ENCODE measurements at places on chromosomes 7 and 10.

GRCh38 chr7:157473051-157473569, 136.3 kb downstream of the DNAJB6 start:
- DNase-seq = no peak

DNA sequence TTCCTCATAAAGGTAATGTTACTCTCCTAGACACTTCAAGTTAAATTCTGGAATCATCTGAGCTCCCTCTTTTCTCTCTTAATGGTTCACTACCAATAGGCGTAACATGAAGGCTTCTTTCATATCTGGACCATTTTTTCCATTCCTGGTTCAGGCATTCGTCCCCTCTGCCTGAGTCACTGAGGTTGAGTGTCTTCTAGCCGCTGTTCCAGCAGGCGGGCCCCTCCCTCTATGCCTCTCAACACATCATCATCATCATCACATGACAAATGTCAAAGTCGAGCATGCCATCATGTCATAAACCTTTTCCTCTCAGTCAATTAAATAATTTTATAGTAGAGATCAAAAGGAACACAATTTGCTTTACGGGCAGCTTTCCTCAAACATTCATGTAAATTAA, 168.9 kb upstream of the ASAH2 start:
- no peak for DNase-seq

DNA sequence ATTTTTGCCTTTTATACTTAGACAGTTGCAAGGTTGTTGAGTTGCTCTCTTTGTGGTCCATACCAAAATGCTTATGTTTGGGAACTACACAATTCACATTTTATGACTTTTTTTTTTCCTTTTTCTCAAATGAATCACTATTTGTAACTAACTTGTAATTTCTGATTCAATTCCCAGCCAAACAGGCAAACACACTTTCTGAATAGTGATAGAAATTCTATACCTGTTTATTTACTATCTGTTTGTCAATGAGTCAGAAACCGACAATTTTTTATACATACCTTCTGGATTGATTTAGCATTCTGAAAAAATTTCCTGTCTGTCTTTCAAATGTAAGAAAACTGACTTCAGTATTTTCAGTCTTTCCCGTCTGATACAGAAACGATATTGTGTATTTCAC, 69.1 kb downstream of the MBL2 start:
- no peak for DNase-seq

DNA sequence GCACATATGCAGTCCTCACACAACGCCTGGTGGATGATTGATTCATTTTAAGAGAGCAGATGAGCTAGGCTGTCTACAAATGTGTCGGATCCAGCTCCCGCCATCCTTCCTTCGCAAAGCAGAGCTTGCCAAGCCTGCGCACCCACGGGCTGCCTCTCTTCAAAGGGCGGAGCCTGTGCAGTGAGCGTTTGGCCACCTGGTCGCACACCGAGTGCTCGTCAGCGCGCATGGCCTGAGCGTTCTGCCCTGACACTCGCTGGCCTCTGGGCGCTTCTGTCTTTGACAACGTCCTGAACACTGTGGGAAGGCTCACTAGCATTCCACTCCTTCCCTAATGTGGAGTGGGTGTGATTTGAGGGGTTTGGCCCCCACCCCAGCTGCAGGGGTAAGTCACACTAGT, 47.1 kb upstream of the TMEM72 start:
- DNase-seq = no peak

- no peak for DNase-seq
Measured at GRCh38 chr10:120105001-120105400, 212.5 kb downstream of the SEC23IP start.

GRCh38 chr10:29083096-29083495, 205.8 kb upstream of the LYZL1 start:
- DNase-seq = no peak

DNA sequence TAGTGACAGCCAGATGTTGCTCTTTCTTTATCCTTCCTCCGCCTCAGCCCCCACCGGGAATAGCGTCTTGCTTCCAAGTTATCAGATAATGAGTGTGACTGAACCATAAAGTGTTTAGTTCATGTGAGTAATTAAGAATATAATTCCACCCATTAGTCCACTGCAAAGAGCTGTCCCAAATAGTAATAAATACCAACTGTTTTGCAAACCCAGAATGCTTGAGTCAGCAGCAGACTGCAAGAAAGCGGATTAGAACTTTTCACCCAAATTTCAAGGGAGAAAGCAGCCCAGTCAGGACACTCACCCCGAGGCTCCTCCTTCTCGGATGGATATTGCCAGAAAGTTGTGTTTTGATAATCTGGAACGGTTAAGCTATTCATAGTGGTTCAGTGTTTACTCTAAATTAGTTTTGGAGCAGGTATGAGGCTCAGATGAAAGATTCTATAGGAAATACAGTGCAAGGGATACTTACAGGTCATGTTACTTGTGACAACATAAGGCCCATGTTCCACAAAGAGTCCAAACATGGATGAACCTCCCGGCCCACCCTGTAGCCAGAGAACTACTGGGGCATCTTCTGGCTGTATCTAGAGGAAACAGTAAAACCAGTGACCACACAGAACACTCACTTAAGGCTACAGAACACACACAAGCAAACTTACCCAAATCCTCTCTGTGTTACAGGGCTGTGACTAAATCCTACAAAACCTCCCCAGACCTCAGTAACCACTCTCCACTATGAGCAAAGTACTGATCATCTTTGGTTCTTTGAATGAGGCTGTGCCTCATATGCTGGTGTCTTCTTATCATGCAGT, 50.5 kb downstream of the CPVL start:
- no peak for DNase-seq

- DNase-seq = no peak
Measured at GRCh38 chr7:537911-538634, 18.4 kb upstream of the PDGFA start.

- no peak for DNase-seq
Measured at GRCh38 chr10:11949152-11949551, 93.5 kb downstream of the UPF2 start.

GRCh38 chr7:25495342-25496250, 267.3 kb upstream of the NPVF start:
- DNase-seq = no peak

DNA sequence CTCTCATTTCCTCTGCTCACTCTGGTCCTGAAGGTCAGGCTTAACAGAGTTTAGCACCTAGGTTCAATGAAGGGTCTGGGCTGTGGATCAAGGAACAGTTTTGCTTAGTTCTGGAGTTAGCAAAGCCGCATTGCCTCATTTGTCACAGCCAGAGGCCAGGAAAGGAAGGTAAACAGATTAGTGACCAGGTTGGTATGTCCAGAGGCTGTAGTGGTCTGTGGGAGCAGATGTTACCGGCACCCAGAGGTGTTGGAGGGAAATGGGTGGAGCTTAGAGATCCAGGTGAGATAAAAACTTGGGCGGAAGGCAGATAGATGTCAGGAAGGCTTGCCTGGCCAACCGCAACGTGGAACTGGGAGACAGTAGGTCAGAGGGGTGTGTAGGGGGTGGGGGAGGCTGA, 36.6 kb upstream of the ZMIZ2 start:
- no peak for DNase-seq

DNA sequence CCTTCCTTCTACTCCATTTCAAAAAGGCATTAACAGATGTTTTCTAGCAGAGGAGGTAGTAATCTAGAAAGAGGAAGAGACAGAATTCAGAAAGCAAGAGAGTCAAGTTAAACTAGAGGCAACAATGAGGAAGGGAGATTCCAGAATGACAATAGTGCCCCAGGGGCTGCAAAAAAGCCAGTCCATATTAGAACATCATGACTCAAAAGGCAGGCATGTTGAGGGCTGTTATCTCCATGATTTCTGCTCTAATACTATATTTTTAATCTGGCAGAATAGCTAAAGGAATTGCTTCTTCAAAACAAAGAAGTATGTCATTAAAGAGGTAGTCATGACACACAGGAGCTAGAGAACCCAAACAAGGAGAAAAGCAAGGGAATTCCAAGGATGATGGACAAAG, 599.6 kb downstream of the INHBA start:
- no peak for DNase-seq

GRCh38 chr10:123496996-123497660, 169.0 kb upstream of the GPR26 start:
- no peak for DNase-seq

- no peak for DNase-seq
Measured at GRCh38 chr7:83455612-83456011, 193.3 kb downstream of the SEMA3E start.

DNA sequence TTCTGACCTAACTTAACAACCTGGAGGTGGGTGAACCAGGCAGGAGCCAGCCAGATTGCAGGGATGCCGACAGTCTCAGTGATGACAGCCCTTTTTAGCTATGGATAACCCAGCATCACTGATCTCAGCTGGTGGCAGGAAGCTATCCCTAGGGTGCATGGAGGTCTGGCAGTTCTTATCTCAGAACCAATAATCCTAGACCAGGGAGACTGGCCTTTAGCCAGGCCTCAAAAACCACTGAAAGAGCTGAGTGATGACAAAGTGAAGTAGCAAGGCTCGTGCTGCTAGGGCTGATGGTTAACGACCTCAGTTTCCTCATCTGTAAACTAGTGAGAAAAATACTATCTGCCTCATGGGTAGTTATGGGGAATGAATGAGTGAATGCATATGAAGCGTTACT, 112.5 kb downstream of the RALA start:
- DNase-seq = no peak

- no peak for DNase-seq
Measured at GRCh38 chr7:136685501-136686173, 182.8 kb upstream of the CHRM2 start.

DNA sequence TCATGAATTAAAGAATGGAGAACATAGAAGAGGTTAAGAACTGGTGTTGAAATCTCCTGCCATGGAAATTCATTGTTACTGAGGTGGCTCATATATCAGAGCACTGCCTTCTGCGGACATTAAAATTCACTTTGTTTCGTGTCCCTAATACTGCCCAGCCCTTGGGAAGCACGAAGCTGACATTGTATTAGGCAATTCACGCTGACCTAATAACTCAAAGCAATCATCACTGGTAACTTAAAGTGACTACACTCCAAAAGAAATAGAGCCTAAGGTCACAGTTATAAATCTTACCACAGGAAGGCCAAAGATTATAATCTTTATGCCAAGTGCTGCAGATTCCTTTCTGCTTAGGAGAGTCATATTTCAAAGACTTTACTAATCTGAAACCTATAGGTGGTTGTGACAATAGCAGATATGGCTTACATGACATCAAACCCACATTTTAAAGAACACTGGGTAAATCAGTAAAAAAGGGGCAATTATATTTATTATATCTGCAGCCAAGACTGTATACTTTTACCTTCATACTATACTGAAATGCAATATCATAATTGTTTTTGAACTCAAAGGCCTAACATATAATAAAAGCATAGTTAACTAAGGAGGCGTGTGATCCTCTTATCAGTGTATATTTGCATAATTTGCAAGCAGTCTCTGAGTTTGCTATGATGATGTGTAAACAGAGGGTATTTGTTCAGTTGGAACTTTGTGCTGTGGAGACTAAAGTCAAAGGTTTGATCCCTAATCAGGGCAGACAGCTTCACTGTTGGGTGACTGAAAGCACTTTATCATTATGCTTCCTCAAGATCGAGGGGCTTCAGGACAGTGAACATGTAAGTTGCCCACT, 51.9 kb upstream of the CAPZA2 start:
- DNase-seq = no peak

- DNase-seq = no peak
Measured at GRCh38 chr7:157630301-157630853, 293.6 kb downstream of the DNAJB6 start.

GRCh38 chr7:151727579-151728285, 149.2 kb downstream of the PRKAG2 start:
- DNase-seq = peak; percentile 41

DNA sequence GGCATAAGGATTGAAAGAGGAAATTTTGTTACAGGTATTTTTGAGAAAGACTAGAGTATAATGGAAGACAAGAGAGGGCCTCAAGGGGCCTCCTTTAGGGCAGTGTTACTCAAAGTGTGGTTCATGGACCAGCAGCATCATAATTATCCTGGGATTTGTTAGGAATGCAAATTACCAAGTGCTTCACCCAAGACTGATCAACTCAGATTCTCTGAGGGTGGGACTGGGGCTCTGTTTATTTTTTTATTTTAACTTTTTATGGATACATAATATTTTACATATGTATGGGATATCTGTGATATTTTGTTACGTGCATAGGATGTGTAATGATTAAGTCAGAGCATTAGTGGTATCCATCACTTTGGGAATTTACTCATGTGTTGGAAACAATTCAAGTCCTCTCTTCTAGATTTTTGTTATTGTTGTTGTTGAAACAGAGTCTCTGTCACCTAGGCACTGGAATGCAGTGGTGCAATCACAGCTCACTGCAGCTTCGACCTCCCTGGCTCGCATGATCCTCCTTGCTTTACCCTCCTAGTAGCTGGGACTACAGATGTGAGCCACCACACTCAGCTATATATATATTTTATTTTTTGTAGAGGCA, 2.2 kb upstream of the KCTD7 start:
- DNase-seq = no peak

- DNase-seq = no peak
Measured at GRCh38 chr7:75688200-75689136, 50.3 kb downstream of the HIP1 start.

DNA sequence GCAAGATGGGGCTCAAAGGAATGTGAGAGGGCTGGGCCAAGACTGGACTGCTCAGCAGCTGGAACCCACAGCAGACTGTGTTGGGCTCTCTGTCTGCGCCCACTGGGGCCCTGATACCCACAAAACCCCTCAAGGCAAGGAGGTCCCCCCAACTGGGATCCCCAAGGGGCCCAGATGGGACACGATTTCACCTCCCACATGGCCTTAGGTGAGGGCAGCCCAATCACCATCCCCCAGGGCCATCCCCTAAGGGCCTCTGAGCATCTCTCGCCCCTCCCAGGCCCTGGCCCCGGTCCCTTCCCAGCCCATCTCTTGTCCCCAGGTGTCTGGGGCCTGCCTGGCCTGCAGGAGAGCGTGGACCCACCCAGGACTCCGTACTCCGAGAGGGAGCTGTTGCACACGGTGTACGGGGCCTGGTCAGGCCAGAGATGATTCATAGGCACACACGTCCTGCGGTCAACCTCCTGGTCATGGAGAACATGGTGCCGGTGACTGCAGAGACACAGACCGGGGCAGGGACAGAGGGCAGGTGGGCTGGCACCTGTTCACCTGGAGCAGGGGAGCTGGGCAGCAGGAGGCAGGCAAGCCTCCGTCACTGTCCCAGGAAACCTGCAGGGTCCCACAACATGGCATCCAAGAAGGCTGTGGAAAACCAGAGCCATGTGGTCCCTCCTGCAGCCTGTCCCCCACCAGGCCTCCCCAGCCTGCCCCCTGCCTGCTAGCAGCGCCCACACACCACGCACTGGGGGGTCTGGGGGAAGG, 21.6 kb downstream of the OGDHL start:
- no peak for DNase-seq

GRCh38 chr10:108749042-108749441, 1174.3 kb downstream of the XPNPEP1 start:
- no peak for DNase-seq

DNA sequence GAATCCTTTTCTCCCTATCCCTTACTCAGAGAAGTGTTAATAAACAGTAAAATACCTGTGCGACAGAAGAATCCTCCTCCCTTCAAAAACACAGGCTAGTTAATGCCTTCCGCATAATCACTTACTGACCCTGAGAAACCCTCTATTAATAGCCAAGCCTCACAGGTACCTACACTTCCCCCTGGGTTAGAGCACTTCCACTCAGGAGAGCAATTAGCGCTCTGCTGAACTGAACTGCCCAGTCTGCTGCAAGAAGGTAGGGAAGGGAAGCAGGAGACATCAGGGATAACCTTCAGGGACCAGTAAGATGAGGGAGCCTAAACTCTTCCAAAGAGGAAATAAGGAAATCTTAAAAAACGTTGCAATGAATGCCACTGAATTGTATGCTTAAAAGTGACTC, 39.6 kb downstream of the KIAA1549 start:
- no peak for DNase-seq

- DNase-seq = no peak
Measured at GRCh38 chr10:92418221-92418620, 127.3 kb downstream of the MARCHF5 start.
